Caco-2 (cell line): ENCODE measurements at places on chromosomes 7 and 10.

DNA sequence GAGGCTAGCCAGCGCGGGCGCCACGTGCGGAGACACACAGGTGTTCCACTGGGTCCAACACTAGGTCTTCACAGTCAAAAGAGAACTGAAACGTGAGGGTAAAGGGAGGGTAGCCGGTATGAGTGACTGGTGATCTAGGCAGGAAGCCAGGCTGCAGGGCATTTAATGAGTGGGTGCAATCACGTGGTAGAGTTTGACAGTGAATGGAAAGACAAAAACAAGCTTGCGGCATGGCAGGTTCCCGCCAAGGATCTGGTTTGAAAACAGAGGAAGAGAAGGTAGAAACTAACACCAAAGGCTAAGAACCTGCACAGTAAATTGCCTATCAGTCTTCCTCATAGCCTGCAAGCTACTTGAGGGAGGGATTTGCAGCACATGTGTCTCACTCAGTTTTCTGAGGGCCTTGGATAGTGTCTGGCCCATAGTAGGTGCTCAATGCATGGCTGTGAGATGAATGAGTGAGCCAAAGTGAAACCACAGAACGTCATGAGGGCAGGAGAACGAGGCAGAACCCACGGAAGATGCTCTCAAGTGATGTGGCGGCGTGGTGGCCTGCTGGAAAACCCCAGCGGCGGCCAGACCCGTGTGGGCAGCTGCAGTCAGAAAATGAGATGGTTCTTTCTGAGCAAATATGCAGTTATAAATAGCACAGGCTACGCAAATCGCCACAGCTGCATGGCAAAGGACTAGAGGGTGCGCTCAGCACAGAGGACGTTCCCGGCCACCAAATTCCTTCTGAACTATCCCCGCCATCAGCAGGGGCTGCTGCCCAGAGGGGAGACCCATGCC lies 183.6 kb upstream of the NFE2L3 start:
- no peak for DNase-seq

DNA sequence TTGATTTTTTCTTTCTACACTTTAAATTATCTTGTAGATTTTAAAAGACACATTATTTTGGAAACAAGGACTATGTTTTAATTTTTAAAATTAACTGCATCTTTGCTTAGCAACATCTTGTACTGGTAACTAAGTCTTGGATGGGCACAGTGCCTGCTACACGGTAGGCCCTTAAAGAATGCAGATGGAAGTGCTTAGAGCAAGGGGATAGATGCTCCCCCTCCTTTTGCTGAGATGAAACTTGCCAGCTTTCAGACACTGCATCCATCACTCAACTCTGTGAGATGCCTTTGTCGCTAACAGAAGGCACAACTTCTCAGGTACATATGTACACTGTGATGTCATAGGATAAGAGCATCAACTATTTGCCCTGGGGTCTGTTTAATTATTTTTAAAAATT lies 103.9 kb downstream of the LRRC18 start:
- DNase-seq: no peak

GRCh38 chr7:69182596-69183467 lies 415.4 kb upstream of the AUTS2 start:
- no peak for DNase-seq

- peak; percentile 97 for DNase-seq
These were observed 14.8 kb upstream of the MMD2 start for GRCh38 chr7:4973728-4974198.
